ENCODE measurements at places on chromosomes 7 and 10.

DNA sequence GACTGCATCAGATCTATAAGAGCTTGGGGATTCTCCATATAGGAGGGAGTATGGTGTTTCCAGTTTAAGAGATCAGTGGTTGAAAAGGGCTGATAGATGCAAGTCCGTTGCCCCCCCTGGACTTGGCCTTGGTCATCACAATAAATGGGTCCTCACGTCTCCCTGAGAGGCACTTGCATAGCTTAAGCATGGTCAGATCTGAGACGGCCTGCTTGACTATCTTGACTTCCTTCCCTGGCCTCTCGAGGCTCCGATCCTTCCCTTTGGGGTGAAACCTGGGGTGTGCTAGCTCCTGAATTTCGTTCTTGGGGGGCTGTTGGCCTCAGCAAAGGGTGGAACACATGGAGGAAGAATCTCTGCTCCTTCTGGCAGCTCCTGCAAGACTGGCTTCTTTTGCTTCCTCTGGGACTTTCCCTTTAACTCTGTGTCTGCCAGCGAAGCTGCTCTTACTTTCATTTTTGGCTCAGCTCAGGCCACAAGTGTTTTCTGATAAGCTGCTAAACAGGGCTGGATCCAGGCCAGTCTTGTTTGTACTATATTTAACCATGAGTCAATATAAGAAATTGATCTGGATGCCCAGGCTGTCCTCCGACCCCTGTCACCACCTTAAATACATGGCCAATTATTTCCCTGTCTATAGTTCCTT is 11.2 kb upstream of the ZNF485 start:
- DNase-seq: peak; percentile 29

DNA sequence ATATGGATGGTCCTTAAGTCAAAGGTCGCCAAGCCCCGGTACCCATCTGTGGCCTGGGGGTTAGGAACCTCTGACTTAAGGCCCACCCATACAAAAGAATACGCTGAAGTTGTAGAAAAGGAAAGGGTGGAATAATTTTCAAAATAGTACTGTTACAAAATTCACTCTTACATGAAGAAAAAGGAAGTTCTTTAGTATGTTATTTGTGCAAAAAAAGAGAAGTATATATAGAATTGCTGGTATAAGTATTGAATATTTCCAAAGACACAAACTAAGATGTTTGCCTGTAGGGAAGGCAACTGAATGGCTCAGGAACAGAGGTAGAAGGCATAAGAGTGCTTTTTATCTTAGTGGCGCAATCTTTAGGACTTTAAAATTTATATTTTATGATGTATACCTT is 78.7 kb downstream of the PRLHR start:
- DNase-seq: no peak

DNA sequence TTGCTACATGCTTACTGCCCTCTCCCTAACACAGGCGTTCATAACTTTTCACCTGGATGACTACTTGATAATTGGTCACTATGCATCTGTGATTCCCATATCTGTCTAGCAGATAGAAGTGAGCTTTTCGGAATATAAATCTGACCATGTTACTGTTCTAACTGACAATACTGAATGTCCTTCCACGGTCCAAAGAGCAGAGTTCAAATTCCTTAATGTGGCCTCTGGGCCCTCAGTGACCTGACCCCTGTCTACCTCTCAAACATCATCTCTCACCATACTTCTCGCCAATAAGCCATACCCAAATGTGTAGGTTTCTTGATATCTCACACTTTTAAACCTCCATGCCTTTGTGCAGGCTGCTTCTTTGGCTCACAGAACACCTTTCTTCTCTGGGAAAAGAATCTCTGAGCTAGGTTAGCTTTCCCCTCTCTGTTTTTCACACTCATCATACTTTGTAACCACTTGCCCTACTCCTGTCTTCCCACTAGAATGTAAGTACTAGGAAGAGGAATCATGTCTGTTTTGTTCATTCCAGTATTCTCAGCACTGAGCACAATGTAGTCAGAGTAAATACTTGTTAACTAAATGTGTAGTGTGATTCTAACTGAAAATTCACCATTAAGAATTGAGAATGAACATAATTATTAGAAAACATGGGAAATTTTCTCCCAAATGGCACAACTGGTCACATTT is 39.2 kb upstream of the LRRC17 start:
- DNase-seq: no peak

DNA sequence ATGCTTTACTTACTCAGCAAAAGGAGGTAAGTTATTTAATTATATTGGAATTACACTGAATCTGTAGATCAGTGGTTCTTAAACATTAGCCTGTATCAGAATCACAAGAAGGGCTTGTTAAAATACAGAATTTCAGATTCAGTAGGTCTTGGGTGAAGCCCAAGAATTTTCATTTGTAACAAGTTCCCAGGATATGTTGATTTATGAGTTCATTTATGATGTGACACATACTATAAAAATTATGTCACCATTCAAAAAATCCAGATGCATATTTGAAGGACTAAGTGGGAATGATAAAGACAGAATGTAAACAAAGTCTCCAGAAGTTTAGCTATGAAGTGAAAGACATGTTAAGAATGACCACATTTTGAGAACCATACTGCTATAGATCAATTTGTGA is 52.3 kb downstream of the HECTD2 start:
- no peak for DNase-seq

- no peak for DNase-seq
Observed at GRCh38 chr7:17654940-17655339, 285.4 kb downstream of the SNX13 start.

- no peak for DNase-seq
Observed at GRCh38 chr7:128378637-128379036, 17.1 kb upstream of the PRRT4 start.

- no peak for DNase-seq
Observed at GRCh38 chr10:6926971-6927370, 346.9 kb upstream of the PRKCQ start.

DNA sequence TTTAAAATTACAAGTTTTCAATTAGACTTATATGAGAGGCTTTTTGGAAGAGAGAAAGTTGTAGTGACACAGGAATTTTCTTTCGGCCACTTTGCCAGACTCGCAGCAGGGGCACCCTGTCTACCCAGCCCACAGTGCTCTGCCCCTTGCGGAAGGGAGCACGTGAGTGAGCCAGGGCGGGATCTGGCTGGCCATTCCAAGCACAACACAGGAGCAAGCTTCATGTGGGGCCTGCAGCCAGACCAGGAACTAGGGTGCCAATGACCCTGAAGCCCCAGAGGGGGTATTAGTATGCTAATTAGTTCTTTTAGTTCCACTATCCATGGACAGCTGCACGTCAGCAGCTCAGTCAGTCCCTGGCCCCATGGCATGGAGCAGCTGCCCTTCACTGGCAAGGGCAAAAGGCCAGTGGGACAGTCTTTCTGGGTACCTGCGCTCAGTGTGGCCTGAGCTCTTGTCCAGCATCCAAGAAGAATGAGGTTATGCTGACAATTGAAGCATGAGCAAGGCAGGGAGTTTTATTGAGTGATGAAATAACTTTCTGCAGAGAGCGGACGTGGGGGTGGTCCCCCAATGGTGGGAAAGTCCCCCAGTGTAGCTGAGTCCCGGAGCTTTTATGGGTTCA is 251.1 kb upstream of the CSTF2T start:
- DNase-seq: no peak

DNA sequence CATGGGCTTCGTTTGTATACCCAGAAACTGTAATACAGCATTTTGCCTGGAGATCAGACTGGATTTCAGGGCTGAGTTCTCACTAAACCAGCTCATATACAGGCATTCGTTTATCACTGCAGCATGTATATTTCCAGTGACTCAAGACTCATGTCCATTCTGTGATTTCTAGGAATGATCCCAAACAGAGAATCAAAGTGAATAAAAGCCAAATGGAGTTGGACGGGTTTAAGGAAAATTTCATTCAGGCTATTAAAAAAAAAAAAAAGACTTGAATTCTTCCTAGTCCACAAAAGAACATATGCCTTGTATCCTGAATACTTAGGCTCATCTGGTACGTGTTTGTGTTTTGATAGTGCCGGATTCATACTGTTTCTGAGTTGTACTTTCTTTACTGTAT is 46.8 kb downstream of the TET1 start:
- DNase-seq: no peak

- no peak for DNase-seq
Observed at GRCh38 chr10:102718220-102718619, 3.8 kb downstream of the SFXN2 start.

GRCh38 chr10:35435824-35436223 is 99.5 kb downstream of the CCNY start:
- DNase-seq: no peak

DNA sequence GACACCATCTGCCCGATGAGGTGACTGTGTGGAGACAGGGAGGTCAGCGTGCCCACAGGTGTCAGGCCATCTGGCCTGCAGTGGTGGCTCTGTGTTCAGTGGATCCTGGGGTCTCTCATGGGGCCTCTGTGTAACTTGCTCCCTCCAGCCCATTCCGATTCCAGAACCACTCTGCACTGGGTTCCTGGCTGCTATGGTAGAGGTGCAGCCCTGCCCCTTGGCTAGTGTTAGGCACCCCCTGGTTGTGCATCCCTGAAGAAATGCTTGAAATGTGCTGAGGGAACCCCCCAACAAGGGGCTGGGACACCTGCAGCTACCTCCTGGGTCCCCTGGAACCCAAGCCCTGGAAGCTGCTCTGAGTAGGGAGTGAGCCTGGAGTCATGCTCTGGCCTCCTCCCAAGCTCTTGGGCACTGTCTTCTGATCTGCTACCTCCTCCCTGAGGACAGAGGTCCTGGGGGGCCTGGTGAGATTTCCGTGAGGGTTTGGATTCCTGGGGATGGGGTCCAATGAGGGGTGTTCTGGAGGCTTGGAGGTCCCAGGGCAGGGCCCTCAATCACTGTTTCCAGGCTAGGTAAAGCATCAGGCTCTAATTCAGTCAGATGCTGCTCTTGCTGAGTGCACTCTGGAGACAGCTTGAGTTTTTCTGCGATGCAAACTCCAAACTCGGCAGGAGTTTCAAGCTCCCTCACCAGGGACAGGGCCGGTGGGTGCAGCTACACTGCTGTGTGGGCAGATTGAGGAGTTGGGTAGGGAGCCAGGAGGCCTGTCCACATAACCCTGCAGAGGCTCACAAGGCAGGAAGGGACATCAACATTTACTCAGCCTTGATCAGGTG is 27.7 kb downstream of the RAMP3 start:
- DNase-seq: no peak

GRCh38 chr7:102292813-102293798 is 6.4 kb downstream of the SH2B2 start:
- no peak for DNase-seq

DNA sequence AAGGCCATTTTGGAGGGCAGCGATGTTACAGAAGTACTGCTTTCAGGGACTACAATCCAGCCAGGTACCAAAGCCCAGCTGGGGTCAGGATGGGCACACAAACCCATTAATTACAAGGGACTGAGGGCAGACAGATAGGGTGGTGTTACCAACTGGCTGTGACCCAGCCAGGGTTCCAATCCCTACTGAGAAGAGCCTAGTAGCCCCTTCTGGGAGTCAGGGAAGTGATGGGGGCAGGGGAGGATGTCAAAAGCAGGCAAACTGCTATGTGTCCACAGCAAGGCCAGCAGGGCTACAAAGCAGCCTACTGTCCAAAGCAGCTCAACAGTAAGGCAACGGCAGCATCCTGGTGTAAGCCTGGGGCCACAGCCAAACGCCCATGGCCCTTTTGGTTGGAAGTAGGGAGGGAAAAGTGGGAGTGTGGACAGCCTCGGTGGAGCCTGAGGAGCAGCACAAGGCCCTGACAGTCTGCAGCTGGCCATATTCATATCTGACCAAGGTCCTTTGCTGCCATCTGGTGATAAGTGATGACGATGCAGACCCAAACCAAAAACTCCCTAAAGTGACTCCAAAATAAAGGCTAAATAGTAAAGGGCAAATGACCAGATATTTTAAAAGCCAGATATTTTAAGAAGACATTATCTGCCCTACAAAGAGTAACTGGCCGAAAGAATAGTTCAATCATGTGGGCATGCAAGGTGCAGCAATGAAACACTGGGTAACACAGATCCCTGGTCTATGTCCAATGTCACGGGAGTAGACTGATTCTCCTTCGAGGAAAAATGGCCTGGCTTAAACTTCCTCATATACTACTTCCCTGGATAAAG is 56.9 kb downstream of the XPNPEP1 start:
- DNase-seq: no peak

GRCh38 chr10:110209926-110210673 is 2.7 kb downstream of the MXI1 start:
- peak; percentile 48 for DNase-seq

GRCh38 chr7:156582591-156583123 is 57.9 kb upstream of the RNF32 start:
- no peak for DNase-seq
